Fibroblast of skin of right biceps (primary cell): ENCODE measurements at places on chromosomes 11 and 22.

DNA sequence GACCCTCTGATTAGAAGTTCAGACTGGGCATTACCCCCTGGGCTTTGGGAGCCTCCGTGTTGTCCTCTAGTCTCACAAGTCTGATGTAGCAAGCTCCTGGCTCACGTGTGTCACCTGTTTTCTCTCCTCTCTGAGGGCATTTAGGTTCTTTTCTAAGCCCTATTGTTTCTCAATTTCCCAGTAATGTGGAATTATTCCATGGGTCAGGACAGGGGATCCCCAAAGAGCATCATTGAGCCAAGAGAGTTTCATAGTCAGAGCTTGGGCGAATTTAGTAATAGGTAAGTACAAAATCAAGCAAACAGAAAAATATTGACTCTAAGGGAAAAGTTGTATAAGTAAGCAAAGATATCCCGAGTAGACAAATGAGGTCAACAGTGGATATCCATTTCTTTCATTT lies 57.3 kb downstream of the PPP6R2 start:
- no peak for DNase-seq

- no peak for DNase-seq
Observed at GRCh38 chr11:77724636-77725035, 87.0 kb upstream of the CLNS1A start.

DNA sequence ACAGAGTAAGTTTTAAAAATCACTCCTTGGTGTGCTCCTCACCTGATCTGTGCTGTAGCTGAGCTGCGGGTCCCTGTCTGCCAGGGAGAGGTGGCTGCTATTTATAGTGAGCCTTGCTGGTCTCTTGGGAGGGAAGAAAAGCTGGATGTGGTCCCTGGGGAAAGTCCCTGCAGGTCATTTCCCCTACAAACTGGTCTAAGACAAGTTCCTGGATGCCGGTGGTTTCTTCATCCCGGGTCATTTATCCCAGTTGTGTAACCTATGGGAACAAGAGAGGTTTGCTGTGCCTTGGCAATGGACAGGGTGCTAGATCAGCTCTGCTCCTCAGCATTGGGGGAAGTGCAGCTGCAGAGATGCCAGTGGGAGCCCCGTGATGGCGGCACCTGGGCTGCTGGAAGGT lies at the start of gene SAA2:
SAA2 (minus strand) TSS at position 108 of the 400 bp plus-strand sequence. CDS start 657 bp downstream, outside the sequence.
- no peak for DNase-seq

DNA sequence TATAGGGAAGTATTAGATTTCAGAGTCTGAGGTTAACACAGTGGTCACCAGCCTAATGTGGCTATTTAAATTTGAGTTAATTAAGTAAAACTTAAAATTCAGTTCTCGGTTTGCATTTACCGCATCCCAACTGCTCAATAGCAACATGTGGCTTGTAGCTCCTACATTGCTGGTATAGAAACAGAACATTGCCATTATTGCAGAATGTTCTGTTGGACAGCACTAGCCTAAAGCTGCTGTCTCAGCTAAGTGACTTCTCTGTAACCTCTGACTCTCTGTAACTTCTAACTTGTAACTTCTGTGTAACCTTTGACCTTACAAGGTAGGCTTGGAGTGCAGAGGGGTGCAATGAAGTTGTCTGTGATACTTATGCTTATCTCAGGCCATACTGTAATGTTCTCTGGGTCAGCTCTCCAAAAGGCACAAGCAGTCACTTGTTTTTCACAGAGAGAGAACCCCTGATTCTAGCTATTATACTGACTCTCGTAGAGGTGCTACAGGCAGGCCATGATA lies 78.7 kb downstream of the ZNRF3 start:
- DNase-seq = no peak

DNA sequence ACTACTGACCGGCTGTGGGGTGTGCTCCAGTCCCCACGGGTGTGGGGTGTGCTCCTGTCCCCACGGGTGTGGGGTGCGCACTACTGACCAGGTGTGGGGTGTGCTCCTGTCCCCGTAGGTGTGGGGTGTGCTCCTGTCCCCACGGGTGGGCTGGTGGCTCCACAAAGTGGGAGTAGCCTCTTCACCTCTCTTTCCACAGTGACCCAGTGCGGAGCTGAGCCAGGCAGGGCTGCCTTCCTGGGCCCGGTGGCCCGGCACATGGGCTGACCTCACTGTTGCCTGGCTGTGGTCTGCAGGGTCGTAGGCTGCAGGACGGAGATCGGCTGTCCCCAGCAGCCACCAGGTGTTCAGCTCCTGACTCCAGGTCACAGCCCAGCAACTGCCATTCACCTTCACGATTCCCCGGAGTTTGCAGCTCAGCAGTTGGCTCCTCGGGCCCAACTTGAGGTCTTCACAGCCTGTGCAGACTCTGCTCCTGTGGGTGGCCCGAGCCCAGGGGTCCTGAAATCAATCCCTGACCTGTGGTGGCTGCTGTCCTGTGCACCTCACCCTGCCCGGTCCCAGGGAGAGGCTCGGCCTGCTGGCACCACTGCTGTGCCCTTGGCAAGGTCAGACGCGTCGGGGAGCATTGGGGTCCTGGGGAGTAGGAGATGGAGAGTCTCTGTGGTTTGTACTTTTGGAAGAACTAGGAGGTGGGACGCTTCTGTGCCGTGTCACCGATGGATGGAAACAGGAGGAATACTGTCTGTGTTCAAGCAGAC lies 414.3 kb downstream of the TBC1D22A start:
- no peak for DNase-seq

- DNase-seq = no peak
Observed at GRCh38 chr11:124479561-124479960, 34.1 kb upstream of the OR8B8 start.
